ENCODE measurements at places on chromosomes 6 and 20.

DNA sequence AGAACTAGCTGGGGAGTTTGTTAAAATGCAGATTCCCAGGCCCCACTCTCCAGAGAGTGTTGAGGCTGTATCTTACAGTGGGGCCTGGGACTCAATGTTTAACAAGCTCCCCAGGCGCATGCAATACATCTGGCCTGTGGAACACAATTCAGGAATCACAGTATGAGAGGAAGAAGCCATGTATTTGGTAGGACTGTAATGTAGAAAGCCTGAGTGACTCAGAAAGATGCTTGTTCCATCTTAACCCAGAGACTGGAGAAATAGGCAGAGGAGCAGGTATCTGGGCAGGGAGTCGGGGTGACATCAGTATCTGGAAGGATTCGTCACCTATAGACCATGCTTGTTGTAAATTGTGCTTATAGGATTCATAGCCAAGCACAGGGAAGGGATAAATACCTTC lies 90.5 kb downstream of the UNC5CL start:
- DNase-seq: no peak

GRCh38 chr6:57130661-57131177 lies 40.7 kb downstream of the ZNF451 start:
- no peak for DNase-seq

DNA sequence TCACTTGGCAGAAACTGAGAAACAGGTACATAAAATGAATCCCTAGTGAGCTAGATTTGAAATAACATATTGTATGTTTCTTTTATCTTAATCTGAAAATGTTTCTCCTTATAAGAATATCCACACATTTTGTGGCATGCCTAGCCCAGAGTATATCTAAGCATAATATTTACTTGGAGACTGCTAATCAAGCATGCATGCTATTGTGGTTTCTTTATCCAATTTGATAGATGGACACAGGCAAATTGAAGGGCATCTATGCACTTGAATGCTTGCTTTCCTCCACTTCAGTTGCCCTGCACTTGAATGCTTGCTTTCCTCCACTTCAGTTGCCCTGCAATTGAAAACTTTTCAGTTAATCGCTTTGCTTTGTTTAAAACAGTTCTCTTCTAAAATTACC lies 729.8 kb downstream of the TBC1D32 start:
- DNase-seq: no peak

- no peak for DNase-seq
These were observed 11.4 kb downstream of the SYTL3 start for GRCh38 chr6:158661156-158661685.

- no peak for DNase-seq
These were observed 48.6 kb downstream of the FKBP5 start for GRCh38 chr6:35640017-35640664.

DNA sequence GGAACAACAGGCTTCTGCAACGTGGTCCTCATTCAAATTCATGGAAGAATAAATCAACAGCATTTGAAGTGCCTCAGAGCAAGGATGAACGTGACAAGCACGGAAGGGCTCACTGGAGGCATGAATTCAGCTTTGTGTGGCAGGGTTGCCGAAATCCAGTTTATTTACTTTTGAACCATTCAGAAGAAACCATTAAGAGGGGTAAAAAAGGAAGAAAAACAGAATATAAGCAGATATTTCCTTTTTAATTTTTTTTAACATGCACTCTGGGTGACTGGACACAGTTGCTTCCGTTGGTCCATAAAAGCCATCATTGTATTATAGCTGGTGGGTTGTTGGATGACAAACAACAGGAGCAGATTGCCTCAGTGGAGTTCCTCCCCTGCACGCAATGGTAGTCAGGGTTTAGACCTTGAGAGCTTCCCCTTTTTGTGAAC lies 17.3 kb upstream of the SNRPB2 start:
- DNase-seq: no peak
